ENCODE measurements at places on chromosomes 12 and 14.

- no peak for DNase-seq
Observed at GRCh38 chr12:116610971-116611541, 51.9 kb downstream of the MAP1LC3B2 start.

GRCh38 chr12:122875590-122876220 is 20.2 kb downstream of the VPS37B start:
- DNase-seq: no peak

DNA sequence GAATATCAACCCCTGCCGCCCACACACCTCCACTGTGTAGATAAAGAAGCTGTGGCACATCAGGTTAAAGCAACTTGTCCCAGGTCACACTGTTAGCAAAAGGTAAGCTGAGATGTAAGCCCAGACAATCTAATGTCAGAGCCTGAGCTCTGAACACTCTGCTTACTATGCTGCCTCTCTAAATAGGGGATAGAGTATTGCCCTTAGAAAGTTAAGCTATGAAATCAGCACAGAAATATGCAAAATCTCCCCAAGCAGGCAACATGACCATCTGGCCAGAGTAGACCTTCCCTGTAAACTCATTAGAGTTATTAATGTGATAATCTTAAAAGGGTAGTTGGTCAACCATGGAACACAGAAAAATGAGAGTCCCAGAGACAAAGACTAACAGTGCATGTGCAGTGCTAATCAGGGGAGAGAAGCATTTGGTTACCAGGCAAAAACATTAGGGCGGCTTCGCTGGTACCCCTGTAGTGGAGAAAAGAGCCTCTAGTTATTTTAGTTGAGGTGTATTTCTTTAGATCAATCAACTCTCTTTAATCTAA is 171.0 kb downstream of the BTG1 start:
- no peak for DNase-seq

DNA sequence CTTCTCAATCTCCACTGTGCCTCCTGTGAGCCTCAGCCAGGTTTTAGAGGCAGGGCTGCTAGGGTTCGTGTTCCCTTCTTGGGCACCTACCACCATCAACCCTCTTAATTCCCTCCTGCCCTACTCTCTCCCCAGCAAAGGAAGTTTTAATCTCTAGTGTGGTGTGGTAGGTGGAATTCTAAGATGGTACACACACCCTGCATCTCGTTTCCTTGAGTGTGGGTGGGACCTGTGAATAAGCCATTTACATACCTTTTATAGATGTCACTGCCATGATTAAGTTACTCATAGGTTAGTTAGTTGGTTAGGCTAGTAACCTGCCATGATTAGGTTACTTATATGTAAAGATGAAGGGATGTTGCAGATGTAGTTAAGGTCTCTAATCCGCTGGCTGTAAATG is 114.8 kb upstream of the VRK1 start:
- DNase-seq: no peak

- DNase-seq: no peak
Observed at GRCh38 chr12:127431177-127431576, 835.8 kb upstream of the TMEM132C start.

- DNase-seq: no peak
Observed at GRCh38 chr12:88310666-88311065, 168.6 kb downstream of the TMTC3 start.

DNA sequence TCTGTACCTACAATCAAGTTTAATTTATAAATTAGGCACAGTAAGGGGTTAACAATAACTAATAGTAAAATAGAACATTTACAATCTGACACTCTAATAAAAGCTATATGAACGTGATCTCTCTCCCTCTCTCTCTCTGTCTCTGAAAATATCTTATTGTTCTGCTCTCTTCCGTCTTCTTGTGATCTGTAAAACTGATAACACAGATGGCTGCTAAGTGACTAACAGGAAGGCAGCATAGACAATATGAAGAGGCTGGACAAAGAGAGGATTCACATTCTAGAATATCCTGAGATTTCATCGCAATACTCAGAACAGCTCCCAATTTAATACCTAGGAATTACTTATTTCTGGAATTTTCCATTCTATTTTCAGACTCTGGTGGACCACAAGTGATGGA is 827.2 kb downstream of the FLRT2 start:
- DNase-seq: no peak

GRCh38 chr12:40499856-40500255 is 192.4 kb upstream of the CNTN1 start:
- DNase-seq: no peak

DNA sequence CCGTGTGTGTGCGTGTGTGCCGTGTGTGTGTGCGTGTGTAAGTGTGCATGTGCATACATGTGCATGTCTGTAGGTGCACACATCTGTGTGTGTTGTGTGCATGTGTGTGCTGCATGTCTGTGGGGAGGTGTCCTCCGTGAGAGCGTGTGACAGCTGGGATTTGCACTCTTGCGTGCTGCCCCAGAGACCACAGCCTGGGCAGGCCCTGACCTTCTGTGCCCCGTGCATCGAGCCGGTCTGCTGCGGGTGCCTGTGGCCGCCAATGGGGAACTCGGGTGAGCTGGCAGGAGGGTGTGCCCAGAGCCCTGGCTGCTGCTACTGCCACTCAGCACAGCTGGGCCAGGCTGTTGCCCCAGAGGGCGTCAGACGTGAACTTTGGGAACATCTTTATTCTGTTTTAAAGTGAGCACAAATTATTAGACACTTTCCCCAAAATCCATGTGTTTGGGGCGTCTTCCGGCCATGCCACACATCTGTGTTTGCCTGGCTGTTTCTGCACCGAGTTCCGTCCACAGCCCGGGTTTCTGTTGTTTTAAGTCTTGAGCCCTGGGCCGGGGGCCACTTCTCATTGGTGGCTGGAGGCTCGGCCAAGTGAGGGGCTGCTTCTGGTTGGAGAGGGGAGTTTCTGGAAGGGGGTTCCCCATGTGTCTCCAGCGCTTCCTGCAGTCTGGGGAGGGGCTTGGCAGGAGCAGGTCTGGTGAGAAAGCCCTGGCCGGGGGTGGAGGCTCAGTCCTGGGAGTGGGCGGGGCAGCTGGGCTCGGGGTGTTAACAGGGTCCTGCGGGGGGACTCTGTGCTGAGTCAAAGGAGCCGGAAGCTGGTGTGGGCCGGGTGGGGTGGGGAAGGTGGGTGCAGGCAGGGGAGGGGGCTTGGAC is 7.6 kb downstream of the CEP170B start:
- DNase-seq: no peak

DNA sequence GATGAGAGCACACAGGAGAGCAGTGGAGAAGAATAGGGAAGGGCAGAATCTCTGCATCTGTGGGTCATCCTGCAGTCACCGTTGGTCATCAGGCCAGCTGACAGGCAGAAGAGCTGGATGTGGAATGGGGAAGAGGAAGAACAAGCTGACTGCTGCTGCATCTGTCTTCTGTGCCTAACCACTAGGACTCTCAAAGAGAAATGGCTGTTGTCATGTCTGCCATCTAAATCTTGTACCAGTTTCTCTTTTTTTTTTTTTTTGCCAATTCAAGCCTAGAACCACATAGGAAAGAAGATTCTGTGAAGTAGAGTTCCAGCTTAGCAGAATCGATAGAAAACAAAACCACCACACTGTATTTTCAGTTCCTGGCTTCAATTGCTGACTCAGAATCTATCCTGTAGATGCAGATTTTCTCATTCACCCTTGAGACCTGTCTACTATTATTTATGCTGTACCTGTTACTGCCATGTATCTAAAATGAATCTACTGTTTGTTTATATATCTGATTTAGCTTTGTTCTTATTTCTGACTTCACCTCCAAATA is 421.9 kb upstream of the PRICKLE1 start:
- no peak for DNase-seq

DNA sequence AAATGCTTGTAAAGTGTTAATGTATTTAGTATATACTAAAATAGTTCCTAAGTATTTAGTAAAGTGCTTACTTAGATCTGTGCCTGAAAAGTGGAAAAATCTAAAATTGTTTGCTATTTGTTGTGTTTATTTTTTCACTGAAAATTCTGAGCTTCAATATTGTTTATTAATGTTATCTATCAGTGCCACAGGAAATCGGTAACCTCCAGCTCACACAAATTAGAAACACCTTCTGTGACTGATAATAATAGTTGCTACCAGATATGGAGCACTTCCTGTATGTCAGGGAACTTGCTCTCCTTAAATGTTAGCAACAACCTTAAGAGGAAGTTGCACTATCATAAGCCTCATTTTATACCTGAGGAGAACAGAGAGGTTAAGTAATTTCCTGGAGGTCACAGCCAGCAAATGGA is 723 bp upstream of the LRP10 start:
- no peak for DNase-seq

GRCh38 chr12:42365486-42365885 is 39.5 kb downstream of the PPHLN1 start:
- no peak for DNase-seq

DNA sequence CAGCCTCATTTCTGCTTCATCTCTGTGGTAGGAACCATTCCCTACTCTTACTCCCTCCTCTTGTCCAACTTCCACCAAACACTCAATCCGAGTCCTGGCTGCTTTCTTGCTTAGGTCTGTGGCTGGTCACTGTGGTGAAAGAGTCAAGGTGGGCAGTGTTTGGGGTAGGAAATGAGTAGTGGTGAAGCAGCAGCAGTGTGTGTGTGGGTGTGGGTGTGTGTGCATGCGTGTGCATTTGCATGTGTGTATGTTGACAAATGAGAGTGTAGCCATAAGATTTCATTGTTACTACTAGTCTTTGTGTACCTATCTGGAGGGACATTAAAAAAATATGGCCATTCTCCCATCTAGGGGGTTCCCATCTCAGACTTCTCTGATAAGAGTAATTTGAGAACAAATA is 78.6 kb upstream of the SCN8A start:
- no peak for DNase-seq

DNA sequence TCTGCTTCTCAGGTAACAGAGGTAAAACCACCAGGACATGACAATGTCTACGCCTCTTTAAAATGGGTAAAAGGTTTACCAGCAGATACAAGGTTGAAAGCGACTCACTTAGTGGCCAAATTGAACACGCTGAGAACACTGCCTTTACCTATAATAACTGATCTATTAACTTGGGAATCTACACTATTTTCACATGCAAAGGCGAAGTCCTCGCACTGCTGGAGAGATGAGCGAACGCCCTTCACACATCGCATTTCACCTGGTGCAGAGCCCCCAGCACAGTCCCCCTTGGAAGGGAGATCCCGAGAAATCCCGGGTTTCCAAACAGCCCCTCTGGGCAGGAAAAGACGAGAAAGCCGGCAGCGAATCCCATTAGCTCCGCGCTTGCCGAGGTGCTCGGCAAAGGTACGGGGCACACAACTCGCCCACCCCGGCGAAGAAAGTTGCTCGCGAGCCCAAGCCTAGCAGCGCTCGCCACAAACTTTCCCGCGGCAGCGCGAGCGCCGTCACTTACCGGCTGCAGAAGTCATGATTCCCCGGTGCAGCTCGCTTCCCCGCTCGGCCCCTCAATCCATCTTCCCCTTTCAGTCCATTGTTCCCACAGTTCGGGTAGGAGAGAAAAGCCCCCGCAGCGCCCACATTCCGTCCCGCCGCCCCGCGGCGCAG is 423 bp downstream of the FGD6 start:
- DNase-seq: no peak

DNA sequence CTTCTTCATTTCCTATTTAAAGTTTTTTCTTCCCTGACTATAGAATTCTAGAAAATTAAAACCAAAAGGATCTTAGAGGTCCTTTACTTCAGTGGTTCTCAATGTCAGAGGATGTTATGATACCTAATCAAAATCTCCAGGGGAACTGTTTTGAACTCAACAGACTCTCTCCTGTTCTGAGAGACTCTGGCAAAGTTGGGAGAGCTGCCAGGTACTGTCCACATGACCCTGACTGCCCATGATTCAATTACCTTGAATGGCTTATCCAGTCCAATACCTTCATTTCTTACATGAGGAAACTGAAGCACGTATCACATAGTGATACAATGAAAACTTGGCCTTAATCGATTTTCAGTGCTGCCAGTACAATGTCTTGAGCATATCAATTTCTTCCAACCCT is 16.6 kb downstream of the ALKBH1 start:
- DNase-seq: no peak

DNA sequence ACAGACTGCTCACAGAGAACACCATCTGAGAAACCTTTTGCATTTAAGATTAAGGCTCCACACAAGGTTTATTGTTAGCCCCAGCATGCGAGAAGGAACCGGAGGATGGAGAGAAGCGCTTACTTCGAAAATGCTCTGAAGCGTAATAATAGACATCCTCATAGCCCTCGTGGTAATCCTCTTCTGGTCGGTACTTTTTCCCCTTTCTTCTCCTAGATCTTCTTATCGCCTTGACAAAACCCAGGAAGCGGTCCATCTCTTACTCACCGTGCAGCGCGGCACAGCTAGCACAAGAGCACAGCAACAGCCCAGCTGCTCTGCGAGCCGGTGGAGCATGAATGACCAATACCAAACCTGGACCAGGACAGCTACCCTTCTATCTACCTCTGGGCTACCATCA is 125.1 kb upstream of the GRIP1 start:
- peak; percentile 25 for DNase-seq

DNA sequence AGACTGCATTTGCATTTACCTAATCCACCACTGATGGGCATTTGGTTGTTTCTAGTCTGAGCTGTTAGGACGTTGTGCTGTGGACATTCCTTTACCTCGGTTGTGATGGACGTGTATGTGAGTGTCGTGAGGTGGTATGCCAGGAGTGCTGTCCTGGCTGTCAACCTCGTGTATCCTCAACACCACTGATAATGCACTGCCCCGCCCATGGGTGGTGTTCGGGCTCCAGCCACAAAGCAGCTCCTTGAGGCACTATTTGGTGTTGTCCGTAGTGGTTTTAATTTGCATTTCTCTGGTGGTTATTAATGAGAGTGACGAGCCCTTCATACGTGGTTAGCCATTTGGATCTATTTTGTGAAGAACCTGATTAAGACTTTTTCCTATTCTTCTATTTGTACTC is 87.6 kb downstream of the PPP2R5C start:
- no peak for DNase-seq

- DNase-seq: no peak
Observed at GRCh38 chr12:21710958-21711775, 53.5 kb upstream of the LDHB start.

GRCh38 chr12:76588881-76589565 is 29.5 kb upstream of the OSBPL8 start:
- no peak for DNase-seq

GRCh38 chr14:79631276-79631675 is 580.0 kb downstream of the DIO2 start:
- DNase-seq: no peak

- DNase-seq: no peak
Observed at GRCh38 chr12:8697120-8697475, 693 bp upstream of the RIMKLB start.

- DNase-seq: no peak
Observed at GRCh38 chr12:4734625-4735340, 14.6 kb downstream of the GALNT8 start.

GRCh38 chr14:34051966-34052657 is 101.2 kb upstream of the EGLN3 start:
- DNase-seq: no peak

- DNase-seq: peak; percentile 55
Observed at GRCh38 chr12:116157845-116158267, 119.6 kb downstream of the MED13L start.

GRCh38 chr14:74630881-74631690 is 19.0 kb upstream of the LTBP2 start:
- no peak for DNase-seq

DNA sequence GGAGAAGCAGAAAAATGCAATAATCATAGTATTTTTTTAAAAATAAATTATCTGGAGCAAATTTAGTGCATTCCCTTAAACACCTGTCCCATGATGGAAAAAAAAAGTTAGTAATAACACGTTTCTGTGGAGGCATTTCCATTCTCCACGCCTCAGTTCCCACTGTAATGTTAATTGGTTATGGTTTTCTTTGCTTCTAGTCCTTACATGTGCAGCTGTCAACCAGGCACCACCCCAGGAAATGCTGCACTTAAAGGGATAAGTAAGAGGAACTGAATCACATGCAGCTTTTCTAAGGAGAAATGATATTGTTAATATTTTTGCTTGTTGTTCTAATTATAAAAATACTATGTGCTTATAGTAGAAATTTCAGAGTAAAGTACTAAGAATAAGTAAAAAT is 240.3 kb downstream of the ZFP36L1 start:
- no peak for DNase-seq
